ENCODE measurements at places on chromosomes 5 and 9. TPM values are rescaled to one million over a fixed set of nuclear protein-coding genes. Genes with fewer than 3 reads are reported as not detected.

DNA sequence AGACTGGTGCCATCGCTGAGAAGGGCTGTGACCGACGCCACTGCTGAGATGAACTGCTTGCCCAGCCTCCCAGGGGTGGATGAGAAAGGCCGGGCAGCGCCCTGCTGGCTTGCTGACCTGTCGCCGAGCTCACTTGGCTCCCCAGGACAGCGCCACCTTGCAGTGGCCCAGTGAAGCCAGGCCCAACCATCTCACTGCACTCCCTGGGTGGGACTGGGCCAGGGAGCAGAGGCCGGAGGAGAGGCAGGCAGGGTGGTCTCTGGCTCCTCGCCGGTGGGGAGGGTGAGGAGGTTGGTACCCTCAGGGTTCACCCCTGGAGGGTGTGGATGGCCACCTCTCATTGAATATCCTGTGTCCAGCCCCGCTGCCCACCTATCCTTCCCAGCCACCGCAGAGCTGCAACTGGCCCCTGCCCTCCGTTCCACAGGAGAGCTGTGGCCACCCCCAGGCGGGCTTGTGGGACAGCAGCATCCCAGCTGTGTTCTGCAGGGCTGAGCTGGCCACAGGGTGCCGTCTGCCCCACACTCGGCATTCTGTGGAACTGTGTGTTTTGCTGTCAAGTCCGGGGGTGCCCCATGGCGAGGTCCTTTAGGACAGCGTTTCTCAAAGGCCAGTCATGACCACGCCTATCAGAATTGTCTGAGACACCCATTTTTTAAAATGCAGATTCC is 41.0 kb upstream of the FCN2 start:
- DNase-seq, result no peak

The CTSV gene
- total RNA-seq, result not detected

DNA sequence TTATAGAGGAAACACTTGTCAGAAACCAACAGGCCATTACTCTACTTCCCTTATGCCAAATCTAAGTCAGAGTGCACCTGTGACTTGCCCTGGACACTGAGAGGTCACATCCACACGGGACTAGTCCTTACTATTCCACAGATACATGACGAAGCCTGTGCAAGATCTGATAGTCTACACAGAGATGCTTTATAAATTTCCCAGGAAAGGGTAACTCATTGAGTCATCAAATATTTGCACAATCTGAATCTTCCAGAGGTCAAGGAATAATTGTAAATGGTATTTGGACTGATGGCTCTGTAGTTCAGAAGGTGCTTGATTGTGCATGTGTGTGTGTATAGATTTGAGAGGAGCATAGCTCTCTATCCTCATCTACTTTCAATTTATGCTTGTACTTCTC is 55.2 kb upstream of the JAK2 start:
- DNase-seq, result no peak

- no peak for DNase-seq
Measured at GRCh38 chr5:93280518-93280917, 300.5 kb downstream of the NR2F1-AS1 start.

DNA sequence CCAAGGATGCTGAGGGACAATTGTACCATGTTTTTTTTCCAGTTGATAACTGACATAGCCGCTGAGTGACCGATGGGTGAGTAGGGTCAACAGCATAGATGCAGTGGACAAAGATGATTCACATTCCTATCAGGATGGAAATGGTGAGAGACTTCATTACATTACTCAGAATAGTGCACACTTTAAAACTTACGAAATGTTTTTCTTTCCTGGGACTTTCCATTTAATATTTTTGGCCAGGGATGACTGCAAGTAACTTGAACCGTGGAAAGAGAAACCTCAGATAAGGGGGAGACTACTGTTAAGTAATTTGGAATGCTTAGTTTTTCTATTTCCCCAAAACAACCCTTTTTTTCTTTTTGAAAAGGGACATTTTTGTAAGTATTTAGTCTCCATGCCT is 3.0 kb upstream of the TUSC1 start:
- no peak for DNase-seq

DNA sequence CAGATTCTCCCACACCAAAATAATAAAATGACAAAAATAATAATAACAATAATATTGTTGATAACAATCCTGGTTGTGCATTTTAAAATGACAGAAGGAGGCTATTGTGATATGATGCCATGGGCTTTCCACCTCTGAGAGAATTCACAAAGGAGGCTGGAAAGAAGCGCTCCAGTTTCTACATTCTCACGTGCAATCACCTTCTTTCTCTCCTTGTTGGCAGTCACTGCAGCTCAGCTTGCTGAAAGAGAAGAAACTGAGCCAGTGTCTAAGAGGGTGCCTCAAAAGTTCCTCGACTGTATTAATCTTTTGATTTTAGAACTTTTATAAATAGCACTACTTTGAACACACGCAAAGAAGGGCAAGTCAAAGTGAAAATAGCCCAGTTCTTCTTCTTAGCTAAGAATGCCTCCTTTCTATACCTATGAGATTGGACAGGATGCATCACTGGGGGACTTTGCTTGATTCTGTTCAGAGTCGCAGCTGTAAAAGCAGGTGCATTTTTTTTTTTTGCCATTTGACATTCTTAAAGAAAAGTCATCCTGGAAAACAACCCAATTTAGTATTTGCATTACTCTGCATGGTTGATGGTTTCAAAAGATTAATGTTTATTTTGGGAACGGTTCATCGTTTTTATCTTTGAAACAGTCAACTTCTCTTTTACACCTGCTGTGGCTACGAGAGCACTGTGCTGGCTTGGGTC is 12.4 kb upstream of the SUB1 start:
- no peak for DNase-seq

The ACTBL2 gene
- not detected for total RNA-seq

GRCh38 chr9:89778100-89779090 is 173.6 kb downstream of the GADD45G start:
- no peak for DNase-seq

- DNase-seq, result no peak
Measured at GRCh38 chr9:116072046-116072445, 81.5 kb upstream of the PAPPA start.

GRCh38 chr5:16687898-16688297 is 71.1 kb upstream of the RETREG1 start:
- DNase-seq, result no peak

DNA sequence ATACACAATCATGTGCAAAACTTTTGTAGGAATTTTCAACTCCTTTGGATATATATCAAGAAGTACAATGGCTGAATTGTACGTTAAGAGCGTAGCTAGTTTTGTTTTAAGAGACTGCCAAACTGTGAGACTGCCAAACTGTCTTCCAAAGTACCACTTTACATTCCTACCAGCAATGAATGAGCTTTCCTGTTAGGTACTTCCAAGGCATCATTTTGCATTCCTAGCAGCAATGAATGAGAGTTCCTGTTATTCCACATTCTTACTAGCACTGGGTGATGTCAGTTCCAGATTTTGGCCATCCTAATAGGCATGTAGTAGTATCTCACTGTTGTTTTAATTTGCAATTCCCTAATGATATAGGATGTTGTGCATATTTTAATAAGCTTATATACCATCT is 219.3 kb downstream of the KCNN2 start:
- DNase-seq, result no peak

The PCDHA5 gene
- total RNA-seq, result not detected

GRCh38 chr9:90965226-90966030 is 163.8 kb downstream of the SYK start:
- DNase-seq, result no peak

- DNase-seq, result no peak
Measured at GRCh38 chr9:137266585-137267453, 10.7 kb upstream of the TOR4A start.

The PRELID2 gene
- total RNA-seq, result 37.6 TPM

The CDX1 gene
- not detected for total RNA-seq

DNA sequence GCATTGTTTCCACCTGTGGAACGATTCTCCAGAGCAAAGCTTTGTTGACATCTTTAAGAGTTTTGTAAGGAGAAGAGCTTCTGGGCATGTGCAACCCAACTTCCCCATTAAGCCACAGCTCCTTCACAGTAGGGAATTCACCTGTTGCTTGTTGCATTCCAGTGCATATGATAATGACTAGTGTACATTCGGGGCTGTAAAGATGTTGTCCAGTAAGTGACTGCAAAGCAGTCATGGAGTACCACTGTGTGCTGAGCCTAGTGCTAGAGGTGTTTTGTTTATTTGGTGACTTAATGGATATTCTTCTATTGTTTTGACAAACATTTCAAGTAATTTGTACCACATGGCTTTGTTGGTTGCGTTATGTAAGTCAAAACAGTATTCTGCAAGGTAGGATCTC is 12.8 kb downstream of the UGCG start:
- no peak for DNase-seq

The CCNO gene
- total RNA-seq, result 0.28 TPM

DNA sequence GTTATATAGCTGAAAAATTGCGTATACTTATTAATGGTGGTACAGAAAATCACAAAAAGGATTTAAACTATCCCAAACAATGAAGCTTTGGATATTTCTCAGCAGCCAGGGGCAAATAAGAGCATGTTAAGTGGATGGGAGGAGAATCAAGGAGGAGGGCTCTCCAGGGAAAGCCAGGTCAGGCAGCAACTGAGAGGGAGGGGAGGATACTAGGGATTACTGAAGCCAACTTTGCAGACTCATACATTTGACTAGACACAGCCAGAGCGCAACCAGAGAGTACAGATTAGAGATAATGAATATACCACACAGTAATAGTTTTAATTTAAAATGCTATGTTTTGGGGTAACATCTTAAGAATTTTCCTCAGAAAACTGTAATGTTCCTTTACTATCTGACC is 360.2 kb downstream of the HCN1 start:
- no peak for DNase-seq

DNA sequence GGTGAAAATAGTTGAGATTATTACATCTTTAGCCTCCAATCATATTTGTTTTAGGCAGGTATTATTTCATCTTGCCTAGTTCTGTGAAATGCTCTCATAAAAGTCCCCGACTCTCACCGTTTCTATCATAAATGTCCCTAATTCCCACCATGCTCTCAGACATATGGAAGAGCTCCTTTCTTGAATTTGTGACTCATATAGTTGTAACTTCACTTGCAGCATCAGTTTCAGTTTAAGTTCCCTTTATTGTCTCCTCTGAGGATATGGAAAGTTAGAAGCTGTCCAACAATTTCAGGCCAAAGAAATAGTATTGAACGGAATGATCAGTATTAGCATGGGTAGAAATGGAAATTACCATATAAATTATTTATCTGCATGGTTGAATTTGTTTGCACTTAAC is 187.5 kb upstream of the NR4A3 start:
- DNase-seq, result no peak

The SLC34A1 gene
- total RNA-seq, result not detected

DNA sequence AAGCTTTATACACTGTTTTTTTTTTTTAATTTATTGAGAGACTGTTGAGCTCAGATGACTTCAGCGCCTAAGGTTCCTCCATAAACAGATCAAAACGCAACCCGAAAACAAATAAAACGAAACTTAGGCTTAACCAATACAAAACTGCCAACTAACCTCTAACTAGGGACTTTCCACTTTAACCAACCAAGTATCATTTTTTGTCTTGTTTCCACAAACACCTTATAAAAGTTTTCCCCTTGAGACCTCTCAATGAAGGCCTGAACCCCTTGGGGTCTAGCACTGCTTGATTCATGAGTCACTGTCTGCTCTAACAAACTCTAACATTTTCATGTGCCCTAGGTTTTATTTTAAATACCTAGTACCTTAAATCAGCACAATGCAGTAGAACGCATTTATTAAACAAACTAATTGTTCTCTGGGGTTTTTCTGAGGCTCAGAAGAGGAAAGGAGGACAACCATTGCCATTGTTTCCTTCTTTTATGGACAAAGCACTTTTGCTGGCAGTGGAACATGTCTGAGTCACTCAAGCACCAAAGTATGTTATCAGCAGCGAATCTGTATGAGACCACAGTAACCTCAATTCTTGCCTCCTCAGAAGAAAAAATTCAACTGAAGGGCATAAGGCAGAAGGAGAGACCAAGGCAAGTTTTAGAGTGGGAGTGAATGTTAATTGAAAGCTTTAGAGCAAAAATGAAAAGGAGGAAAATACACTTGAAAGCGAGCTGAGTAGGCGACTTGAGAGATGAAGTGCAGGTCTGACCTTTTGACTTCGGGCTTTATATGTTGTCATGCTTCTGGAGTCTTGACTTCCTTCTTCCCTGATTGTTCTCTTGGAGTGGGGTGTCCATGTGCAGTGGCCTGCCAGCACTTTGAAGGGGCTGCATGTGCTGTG is 97.7 kb upstream of the HCN1 start:
- DNase-seq, result no peak

- DNase-seq, result no peak
Measured at GRCh38 chr5:110086658-110087388, 397.1 kb downstream of the MAN2A1 start.

GRCh38 chr9:93329629-93330280 is 121.7 kb upstream of the FAM120A start:
- DNase-seq, result no peak

The PCDHGA1 gene
- 1.4 TPM for total RNA-seq

GRCh38 chr9:93137362-93137761 is 3.3 kb upstream of the NINJ1 start:
- no peak for DNase-seq

DNA sequence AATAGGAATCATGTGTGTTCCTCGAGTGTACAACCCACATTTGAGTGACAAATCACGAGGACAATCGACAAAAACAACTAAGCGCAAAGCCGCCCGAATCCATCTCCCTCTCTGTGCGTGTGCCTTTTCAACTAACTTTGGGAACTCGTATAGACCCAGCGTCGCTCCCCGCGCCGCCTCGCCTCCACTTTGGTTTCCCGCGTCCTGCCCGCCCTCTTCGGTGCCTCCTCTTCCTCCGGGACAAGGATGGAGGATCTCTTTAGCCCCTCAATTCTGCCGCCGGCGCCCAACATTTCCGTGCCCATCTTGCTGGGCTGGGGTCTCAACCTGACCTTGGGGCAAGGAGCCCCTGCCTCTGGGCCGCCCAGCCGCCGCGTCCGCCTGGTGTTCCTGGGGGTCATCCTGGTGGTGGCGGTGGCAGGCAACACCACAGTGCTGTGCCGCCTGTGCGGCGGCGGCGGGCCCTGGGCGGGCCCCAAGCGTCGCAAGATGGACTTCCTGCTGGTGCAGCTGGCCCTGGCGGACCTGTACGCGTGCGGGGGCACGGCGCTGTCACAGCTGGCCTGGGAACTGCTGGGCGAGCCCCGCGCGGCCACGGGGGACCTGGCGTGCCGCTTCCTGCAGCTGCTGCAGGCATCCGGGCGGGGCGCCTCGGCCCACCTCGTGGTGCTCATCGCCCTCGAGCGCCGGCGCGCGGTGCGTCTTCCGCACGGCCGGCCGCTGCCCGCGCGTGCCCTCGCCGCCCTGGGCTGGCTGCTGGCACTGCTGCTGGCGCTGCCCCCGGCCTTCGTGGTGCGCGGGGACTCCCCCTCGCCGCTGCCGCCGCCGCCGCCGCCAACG is at the start of gene GPR150:
Gene GPR150, plus strand, starts transcription at position 58 of the 840 bp plus-strand sequence. Its CDS starts 189 bp downstream, at position 247.
- DNase-seq, result no peak

The PCDHGA8 gene
- total RNA-seq, result 5.7 TPM

The CCL27 gene
- total RNA-seq, result not detected

The WWC1 gene
- total RNA-seq, result 2.7 TPM

GRCh38 chr9:121498150-121498486 is 1.5 kb downstream of the GGTA1 start:
- peak; percentile 78 for DNase-seq

The CAPSL gene
- not detected for total RNA-seq
